ENCODE measurements at places on chromosomes 5 and 9.
A peak's percentile ranks its signal among the peaks of the same experiment; 100 is the strongest.

- no peak for DNase-seq
These were observed 217.5 kb upstream of the SH3GL2 start for GRCh38 chr9:17361378-17361777.

GRCh38 chr5:39100851-39101396 lies 26.7 kb upstream of the RICTOR start:
- DNase-seq, result peak; percentile 10

GRCh38 chr9:133429641-133430161 lies 7.5 kb downstream of the ADAMTS13 start:
- peak; percentile 45 for DNase-seq

DNA sequence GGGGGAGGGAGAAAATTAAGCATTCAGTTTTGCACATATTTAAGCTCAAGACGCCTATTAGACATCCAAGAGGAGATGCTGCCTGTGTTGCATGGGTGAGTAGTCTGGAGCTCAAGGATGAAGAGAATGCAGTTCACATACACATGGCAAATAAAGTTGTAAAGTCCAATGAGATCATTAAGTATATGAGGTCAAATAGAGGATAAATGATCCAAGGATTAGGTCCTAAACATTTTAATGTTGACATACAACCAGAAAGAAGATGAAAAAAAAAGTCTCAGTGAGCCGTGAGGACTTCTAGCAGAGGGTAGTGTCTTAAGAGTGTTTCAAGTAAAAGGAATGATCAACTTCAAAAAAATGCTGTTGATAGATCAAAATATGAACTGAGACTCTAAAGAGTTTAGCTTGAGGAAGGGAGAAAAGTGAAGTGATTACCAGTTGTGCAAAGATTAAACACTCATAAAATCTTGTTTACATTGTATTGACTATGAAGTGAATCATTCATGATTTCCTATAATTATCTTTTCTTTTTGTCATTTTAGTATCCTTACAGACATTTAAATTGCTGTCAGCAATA lies 251.8 kb downstream of the ZNF608 start:
- peak; percentile 67 for DNase-seq

DNA sequence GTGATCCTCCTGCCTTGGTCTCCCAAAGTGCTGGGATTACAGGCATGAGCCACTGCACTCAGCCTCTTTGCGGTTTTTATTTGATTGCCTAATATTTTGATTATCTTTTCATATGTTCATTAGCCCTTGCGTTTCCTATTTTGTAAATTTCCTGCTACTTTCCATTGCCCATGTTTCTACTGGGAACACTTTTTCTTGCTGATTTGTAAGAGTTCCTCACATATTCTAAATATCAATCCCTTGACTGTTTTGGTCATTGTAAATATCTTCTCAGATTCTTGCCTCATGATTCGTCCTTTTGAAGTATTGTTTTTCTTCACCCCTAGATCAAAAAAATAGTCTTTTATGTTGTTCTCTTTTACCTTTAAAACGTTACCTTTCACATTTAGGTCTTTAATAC lies 37.9 kb upstream of the TTC1 start:
- no peak for DNase-seq

DNA sequence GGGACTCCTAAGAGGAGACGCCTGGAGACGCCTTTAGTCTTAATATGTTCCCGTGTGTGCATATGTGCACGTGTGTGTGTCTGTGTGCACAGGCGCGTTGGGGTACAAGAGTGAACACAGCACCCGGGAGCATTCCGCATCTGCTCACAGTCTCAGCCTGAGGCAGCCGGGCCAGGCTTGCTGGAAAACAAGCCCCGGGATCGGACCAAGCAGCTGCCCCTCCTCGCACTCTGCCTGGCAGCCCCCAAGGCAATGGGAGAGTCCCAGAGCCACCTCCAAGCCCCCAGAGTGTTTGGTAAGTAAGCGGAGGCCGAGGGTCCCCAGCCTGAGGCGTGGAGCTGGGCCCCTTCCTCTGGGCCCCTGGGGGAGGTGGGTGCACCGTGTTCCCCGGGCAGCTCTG lies 27.3 kb upstream of the UBAC1 start:
- DNase-seq, result no peak

DNA sequence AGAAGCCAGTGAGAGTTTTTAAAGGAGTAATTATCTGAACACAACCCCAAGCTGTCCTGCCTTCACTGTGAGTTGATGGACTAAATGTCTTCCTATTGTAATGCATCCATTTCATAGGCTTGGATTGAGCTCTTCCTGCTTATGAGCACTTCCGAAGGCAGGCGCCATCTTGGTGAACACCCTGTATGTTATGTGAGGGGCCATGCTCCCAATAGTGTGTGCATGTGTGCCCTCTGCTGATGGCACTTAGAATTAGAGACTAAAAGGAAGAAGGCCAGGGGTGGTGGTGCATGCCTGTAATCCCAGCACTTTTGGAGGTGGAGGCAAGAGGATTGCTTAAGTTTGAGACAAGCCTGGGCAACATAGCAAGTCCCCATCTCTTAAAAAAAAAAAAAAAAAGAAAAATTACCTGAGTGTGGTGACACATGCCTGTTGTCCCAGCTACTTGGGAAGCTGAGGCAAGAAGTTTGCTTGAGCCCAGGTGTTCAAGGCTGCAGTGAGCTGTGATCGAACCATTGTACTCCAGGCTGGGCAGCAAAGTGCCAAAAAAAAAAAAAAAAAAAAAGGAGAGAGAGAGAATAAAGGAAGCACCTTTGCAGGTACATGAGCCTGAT lies 65.0 kb downstream of the C9orf152 start:
- peak; percentile 82 for DNase-seq

- no peak for DNase-seq
These were observed 2020.9 kb downstream of the MAT2B start for GRCh38 chr5:165526357-165526756.

GRCh38 chr5:143183989-143184388 lies 219.5 kb downstream of the NR3C1 start:
- peak; percentile 69 for DNase-seq

GRCh38 chr9:113625486-113625885 lies 162.0 kb downstream of the RGS3 start:
- no peak for DNase-seq

- DNase-seq, result no peak
These were observed 308.8 kb downstream of the PJA2 start for GRCh38 chr5:109100971-109101370.

DNA sequence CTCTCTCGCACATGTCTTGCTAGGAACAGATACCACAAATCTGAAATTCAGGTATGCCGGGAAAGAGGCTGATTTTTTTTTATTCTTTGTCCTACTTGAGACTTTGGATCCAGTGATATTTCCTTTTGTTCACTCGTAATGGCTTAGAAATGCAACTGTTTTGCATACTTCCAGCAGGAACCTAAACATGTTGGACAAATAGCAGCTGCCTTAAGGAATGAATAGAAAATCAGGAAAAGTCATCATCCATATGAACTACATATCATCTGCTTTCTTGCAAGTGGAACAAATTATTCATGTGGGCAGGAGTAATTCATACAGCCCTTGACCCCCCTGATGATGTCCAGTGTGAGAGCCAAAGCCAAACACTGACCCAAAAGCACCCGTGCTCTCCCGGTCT lies 17.4 kb downstream of the TTC39B start:
- no peak for DNase-seq

DNA sequence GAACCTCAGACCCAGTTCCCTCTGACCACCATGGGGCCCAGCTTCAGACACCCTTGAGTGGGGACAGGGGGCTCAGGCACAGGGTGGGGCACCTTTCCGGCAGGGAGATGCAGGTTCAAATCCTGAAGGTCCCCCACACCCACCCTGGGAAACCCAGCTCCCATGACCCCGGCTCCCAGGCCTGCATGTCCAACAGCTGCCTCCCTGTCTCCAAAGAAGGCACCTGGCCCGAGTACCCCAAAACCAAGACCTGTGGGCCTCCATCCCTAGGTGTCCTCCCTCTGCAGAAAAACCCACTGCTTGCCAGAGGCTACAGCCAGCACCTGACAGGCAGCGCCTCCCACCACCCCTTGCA lies 38.5 kb downstream of the VAV2 start:
- DNase-seq, result no peak

DNA sequence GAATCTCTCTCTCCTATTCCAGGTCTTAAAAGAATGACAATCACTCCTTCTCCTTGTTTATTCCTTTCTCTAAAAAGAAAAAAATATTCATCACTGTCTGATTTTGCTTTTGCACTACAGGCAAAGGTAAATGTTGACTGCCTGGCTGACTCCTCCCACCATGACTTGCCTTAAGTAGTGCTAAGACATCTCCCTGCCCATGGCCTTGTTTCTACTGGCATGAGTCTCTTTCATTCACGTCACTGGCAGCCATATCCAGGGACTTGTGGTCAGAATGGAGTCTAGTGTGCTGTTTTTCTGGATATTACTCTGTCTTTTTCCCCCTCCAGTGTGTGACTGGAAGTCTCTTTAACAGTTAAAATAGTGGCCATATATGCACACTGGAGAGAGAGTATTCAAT lies 522.9 kb upstream of the DAB2 start:
- DNase-seq, result no peak

- no peak for DNase-seq
These were observed 262.9 kb downstream of the DIRAS2 start for GRCh38 chr9:90379771-90380170.

- peak; percentile 69 for DNase-seq
These were observed 72.1 kb downstream of the FEM1C start for GRCh38 chr5:115472271-115473025.

DNA sequence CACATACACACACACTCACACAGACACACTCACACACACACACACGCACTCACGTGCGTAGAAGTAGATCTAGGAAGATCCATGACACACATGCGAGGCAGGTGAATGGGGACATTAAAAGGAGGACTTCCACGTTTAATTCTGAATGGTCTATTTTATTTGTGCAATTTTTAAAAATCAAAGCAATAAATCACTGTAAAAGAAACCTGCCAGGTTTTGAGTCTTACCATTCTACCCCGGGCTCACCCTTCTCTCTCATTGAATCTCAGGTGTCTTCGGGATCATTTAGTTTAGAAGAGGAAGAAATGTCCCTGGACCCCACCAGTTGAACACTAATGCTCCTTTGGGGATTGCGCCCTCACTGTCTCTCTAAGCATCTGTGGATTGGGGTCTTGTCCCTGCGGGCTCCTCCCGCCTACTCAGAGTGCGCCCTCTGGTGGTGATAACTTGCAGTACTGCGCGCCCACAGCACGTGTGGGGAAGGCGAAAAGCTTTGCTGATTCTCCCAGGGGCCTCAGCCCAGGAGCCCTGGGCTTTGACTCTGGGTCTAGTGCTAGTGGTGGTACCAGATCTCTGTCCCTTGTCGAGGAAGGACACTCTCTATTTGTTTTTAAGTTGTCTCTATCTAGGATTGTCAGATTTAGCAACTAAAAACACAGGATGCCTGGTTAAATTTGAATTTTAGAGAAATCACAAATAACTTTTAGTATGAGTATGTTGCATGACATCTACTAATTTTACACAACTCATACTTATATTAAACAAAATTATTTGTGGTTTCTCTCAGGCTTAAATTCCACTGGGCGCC lies 34.8 kb downstream of the BOD1 start:
- DNase-seq, result peak; percentile 61

GRCh38 chr5:36238502-36239295 lies 3.0 kb downstream of the NADK2 start:
- DNase-seq, result no peak

DNA sequence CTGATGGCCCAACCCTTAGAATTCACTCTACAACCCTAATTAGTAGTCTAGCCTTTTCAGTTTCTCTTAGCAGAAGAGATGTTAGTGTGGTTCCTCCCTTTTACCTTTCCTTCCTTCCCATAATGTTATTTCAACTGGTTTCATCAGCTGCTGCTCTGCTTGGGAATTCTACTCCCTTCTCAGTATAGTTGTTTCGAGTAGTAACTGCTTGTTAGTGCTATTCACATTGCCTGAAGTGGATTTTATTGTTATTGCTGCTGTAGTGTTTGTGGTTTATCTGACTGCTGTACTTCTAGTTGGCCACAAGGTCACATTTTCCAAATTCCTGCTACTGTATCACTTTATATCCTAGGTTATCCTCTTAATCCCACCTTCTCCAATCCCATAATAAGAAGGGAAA lies 29.7 kb downstream of the SMIM15 start:
- DNase-seq, result no peak

DNA sequence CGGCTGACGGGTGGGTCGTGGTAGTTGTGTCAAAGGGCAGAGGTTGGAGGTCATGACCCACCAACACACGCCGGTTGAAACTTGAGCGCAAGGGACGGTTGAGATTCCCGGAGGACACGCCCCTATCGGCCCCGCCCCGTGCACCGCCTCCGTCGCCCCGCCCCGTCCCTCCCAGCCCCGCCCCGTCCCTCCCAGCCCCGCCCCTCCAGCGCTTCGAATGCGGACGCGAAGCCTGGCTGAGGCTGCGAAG lies 226 bp upstream of the RANBP17 start:
- DNase-seq, result no peak

- DNase-seq, result no peak
These were observed 7.6 kb downstream of the SLC1A3 start for GRCh38 chr5:36613771-36614656.

GRCh38 chr9:2459756-2460155 lies 161.8 kb upstream of the VLDLR start:
- peak; percentile 46 for DNase-seq

DNA sequence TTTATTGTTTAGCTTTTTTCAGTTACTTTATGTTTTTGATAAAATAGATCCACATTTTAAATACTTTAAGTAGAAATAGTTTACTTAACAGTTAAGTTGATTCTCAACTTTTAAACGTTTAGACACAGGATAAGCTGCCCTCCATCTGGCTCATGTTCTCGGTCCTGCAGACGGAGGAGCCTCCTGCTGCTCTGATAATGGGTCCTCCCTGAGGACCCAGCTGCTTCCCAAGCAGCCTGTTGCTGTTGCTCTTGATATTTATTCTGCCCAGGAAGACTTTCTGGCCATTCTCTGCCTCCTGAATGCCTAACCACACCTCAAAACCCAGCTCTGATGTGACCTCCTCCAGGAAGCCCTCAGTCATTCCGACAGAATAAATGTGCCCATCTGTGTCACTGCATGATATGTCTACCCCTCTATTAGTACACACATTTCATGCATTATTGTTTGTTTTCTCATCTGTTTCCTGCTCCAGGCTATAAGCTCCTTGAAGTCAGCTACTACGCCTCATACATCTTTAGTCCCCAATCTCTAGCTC lies 267.2 kb upstream of the MSX2 start:
- DNase-seq, result peak; percentile 94
